ENCODE measurements at places on chromosomes 13 and 19. TPM values are rescaled to one million over a fixed set of nuclear protein-coding genes. Genes with fewer than 3 reads are reported as not detected.

ZNF433 gene
- 9.2 TPM for total RNA-seq

MEIS3 gene
- 2.3 TPM for total RNA-seq

SHISA2 gene
- 1.8 TPM for total RNA-seq

POLR1D gene
- 56.0 TPM for total RNA-seq

GRCh38 chr13:86591862-86592261 lies 792.6 kb upstream of the SLITRK6 start:
- H3K4me1 ChIP-seq, result no peaks in the 10 kb centered on the region
- H3K36me3 ChIP-seq, result no peaks in the 10 kb centered on the region
- no peak overlapping the region for H3K4me3 ChIP-seq
- DNase-seq, result no peak
- no peak overlapping the region for H3K27ac ChIP-seq

DNA sequence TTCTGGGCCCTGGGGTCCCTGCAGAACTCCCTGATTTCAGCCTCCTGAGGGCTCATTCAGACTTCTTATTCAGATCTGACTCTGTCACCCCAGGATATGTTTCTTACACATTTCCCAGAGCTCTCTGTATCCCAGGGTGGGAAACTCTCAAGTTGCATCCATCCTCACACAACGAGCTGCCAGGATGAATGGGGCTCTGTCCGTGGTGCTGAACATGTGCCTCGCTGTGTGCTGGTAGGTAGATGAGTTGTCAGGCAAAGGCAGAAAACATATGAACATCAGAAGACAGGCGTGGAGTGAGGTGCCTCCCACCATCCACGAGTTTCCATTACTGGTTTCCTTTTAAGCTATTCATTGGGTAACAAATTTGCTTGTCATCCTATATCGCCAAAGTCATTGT lies 11.4 kb upstream of the IGFL1 start:
- DNase-seq, result peak; percentile 33
- no peaks in the 10 kb centered on the region for H3K27me3 ChIP-seq
- peaks cover 15% of the 10 kb centered on the region for H3K4me1 ChIP-seq
- H3K36me3 ChIP-seq, result no peaks in the 10 kb centered on the region

DNA sequence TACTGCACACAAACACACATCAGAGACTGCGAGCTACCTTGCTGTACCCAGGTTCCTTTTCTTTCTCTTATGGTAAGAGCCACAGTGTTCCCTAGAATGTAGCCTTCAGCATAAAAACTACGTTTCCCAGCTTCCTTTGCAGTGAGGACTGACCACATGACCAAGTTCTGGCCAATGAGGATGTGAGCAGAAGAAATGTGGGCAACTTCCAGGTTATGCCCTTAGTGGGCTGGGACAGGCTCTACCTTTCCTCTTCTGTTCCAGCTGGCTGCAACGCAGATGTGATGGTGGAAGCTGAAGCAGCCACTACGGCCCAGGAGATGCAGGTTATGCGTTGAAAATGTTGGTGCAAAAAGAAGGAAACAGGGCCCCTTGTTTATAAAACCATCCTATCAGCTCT lies 27.5 kb downstream of the VRK3 start:
- no peak for DNase-seq
- no peaks in the 10 kb centered on the region for H3K27me3 ChIP-seq
- H3K36me3 ChIP-seq, result peaks cover 24% of the 10 kb centered on the region
- no peaks in the 10 kb centered on the region for H3K4me1 ChIP-seq
- H3K4me3 ChIP-seq, result no peak overlapping the region

DNA sequence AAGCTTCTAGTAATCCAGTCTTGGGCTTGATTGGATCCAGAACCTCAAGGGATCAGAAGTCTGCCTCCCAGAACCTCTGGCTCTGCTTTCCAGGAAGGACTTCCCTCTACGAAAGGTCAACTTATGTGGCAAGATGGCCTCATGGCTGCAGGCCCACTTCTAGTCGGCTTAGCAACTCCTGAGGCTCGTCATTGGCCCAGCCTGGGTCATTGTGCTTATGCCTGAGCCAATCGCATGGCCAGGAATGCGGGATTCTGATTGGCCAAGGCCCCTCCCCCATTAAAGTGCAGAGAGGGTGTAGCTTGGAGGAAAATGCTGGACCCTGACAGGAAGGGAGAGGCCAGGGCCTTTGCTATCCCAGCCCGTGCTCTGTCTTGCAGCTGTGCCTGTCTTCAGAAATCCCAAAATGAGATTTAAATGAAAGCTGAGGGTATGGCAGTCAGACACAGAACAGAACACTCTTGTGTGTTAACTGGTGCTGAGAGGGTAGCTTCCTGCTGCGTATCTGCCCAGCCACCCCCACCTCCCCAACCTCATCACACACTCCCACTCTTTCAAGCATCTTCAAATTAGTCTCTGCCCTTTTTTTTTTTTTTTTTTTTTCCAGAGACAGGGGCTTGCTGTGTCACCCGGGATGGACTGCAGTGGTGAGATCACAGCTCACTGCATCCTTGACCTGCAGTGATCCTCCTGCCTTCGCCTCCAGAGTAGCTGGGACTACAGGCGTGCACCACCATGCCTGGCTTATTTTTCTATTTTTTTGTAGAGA lies 5.5 kb upstream of the CCNE1 start:
- H3K27ac ChIP-seq, result no peak overlapping the region
- no peaks in the 10 kb centered on the region for H3K36me3 ChIP-seq
- H3K4me3 ChIP-seq, result no peak overlapping the region

DNA sequence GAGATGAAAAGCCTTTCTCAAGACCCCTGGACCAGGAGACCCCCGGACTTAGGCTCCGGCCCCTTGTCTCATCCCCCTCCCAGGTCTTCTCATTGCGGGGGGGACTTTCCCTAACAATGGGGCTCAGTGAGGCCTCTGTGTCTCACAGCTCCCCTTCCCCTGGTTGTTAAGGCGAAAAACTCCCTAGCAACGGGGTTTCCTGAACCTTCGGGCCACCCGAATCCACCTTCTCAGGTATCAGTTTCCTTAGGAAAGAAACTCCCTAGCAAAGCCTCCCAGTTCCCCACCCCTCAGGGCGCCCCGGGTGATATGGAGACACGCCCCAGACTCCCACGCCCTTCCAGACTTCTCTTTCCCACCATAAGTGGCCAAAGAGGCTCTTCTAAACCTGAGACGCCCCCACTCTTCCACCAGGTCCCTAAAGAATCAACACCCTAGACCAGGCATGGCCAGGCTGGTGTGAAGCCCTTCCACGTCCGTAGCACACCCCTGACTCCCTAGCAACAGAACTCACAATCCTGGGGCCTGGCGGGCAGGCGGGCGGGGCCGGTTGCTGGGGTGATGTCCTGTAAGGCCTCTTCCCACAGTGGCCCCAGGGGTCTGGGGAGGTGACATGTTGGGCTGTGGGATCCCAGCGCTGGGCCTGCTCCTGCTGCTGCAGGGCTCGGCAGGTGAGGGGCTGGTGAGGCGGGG lies at the start of gene TMEM190:
TSS of gene TMEM190 (plus strand) at position 586 of the 693 bp plus-strand sequence. CDS start at position 614, 28 bp downstream.
- no peaks in the 10 kb centered on the region for H3K27me3 ChIP-seq
- DNase-seq, result no peak
- H3K4me1 ChIP-seq, result peaks cover 14% of the 10 kb centered on the region
- no peak within 1 kb of the TSS for H3K4me3 ChIP-seq
- no peak within 1 kb of the TSS for H3K27ac ChIP-seq
- H3K36me3 ChIP-seq, result no peaks in the 10 kb centered on the region

- peak within 1 kb of the TSS; percentile 91 for H3K27ac ChIP-seq
- H3K36me3 ChIP-seq, result peaks cover 10% of the 10 kb centered on the region
- DNase-seq, result no peak
- H3K4me1 ChIP-seq, result peaks cover 37% of the 10 kb centered on the region
These were observed at the start of gene CDC34 for GRCh38 chr19:531753-532560. CDC34 (plus strand) TSS chr19:531760; CDS start chr19:531932, 172 bp downstream.

GRCh38 chr13:111123221-111123620 lies 8.1 kb downstream of the ARHGEF7 start:
- no peaks in the 10 kb centered on the region for H3K27me3 ChIP-seq
- H3K4me1 ChIP-seq, result no peaks in the 10 kb centered on the region
- no peaks in the 10 kb centered on the region for H3K36me3 ChIP-seq
- H3K4me3 ChIP-seq, result no peak overlapping the region

DNA sequence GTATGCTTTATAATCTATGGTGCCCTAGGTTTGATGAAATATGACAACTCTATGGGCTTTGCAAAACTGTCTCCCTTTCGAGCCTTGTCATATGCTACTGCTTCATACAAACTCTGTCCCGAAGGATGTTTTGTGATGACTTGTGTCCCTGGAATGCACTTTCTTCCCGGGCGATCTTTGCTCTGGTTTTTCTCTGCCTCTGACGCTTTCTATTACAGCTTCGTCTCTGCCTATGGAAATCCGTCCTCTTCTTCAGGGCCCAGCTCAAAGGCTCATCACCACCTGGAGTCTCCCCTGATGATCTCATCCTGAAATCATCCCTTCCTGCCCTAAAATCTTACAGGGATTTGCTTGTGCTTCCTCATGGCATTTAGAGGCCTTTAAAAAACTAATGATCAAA lies 191.5 kb upstream of the KL start:
- H3K4me1 ChIP-seq, result peaks cover 7% of the 10 kb centered on the region
- no peak overlapping the region for H3K4me3 ChIP-seq
- H3K36me3 ChIP-seq, result no peaks in the 10 kb centered on the region
- no peak overlapping the region for H3K27ac ChIP-seq

DNA sequence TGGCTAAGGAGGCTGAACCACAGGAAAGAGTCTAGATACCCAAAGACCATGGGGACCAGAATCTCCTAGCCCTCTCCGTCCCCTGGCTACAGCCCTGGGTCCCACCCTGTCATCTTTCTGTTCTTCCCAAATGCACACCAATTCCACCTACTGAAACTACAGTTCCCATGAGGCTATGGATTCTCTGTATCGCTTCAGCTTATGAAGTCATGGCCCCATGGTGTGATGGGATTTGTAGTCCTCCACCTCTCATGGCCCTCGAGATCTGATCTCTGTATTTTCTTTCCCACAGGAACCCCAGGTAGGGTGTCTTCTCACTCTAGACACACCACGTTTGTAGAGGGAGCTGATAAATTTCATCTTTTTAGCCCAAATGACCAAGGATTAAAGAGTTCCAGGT lies 11.8 kb downstream of the PTPRH start:
- no peak overlapping the region for H3K4me3 ChIP-seq
- no peak overlapping the region for H3K27ac ChIP-seq
- H3K4me1 ChIP-seq, result no peaks in the 10 kb centered on the region
- DNase-seq, result no peak
- no peaks in the 10 kb centered on the region for H3K27me3 ChIP-seq
- H3K36me3 ChIP-seq, result no peaks in the 10 kb centered on the region

GRCh38 chr19:51103926-51104341 lies 4.3 kb downstream of the CTU1 start:
- H3K4me3 ChIP-seq, result no peak overlapping the region
- no peaks in the 10 kb centered on the region for H3K27me3 ChIP-seq
- peaks cover 2% of the 10 kb centered on the region for H3K36me3 ChIP-seq
- H3K27ac ChIP-seq, result no peak overlapping the region

GRCh38 chr13:46587807-46588418 lies 34.9 kb downstream of the LRCH1 start:
- no peak overlapping the region for H3K4me3 ChIP-seq
- no peaks in the 10 kb centered on the region for H3K27me3 ChIP-seq
- H3K36me3 ChIP-seq, result no peaks in the 10 kb centered on the region
- DNase-seq, result no peak
- no peak overlapping the region for H3K27ac ChIP-seq

DNA sequence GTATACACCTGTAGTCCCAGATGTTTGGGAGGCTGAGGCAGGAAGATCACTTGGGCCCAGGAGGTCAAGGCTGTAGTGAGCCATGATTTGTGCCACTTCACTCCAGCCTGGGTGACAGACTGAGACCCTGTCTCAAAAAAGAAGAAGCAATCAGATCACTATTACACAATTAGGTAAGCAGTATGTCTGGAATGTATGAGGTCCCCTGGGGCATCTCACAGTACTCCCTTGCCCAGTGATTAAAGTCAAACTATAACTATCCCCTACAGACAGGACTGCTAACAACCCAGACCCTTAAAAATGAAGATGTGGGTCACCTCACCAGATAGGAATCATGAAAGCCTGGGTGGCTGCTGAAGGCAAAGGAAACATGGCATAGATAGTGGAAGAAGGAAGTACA lies 9.4 kb upstream of the PAN3 start:
- H3K27me3 ChIP-seq, result no peaks in the 10 kb centered on the region
- no peak overlapping the region for H3K27ac ChIP-seq
- H3K36me3 ChIP-seq, result no peaks in the 10 kb centered on the region
- no peak overlapping the region for H3K4me3 ChIP-seq
- DNase-seq, result no peak
- H3K4me1 ChIP-seq, result no peaks in the 10 kb centered on the region

- no peak for DNase-seq
- no peak overlapping the region for H3K27ac ChIP-seq
- no peaks in the 10 kb centered on the region for H3K27me3 ChIP-seq
- H3K4me3 ChIP-seq, result no peak overlapping the region
These were observed 10.7 kb upstream of the SULT2A1 start for GRCh38 chr19:47896773-47897172.

- no peaks in the 10 kb centered on the region for H3K4me1 ChIP-seq
- no peaks in the 10 kb centered on the region for H3K36me3 ChIP-seq
- no peak overlapping the region for H3K4me3 ChIP-seq
- no peak for DNase-seq
- H3K27ac ChIP-seq, result no peak overlapping the region
These were observed 266.2 kb downstream of the KCTD12 start for GRCh38 chr13:76620036-76620435.

DNA sequence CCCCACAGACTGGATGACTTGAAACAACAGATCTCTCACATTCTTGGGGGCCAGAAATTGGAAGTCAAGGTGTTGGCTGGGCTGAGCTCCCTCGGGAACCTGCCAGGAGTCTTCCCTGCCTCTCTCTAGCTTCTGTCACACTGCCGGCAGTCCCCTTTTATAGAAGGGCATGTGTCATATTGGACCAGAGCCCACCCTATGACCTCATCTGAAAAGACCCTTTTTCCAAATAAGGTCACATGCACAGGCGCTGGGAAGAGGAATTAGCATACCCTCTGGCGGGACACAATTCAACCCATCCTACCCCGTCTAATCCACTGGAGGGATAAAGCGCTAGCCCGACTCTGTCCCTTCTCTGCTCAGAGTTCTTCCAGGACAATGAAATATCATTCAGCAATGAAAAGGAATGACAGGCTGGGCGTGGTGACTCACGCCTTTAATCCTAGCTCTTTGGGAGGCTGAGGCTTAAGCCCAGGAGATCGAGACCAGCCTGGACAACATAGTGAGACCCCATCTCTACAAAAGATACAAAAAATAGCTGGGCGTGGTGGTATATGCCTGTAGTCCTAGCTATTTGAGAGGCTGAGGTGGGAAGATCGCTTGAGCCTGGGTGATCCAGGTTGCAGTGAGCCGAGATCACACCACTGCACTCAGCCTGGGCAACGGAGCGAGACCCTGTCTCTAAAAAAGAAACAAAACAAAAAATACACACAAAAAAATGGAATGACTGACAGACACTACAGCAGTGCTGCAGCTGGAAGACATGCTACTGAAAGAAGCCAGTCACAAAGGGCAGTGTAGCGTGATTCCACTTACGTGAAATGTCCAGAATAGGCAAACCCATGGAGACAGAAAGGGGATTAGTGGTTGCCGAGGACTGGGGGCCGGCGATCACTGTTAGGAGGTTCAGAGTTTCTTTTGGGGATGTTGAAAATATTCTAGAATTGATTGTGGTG lies 28.5 kb downstream of the MEIS3 start:
- H3K4me1 ChIP-seq, result no peaks in the 10 kb centered on the region
- H3K27ac ChIP-seq, result no peak overlapping the region
- no peaks in the 10 kb centered on the region for H3K36me3 ChIP-seq

GRCh38 chr13:35343417-35343816 lies 133.1 kb downstream of the MAB21L1 start:
- H3K36me3 ChIP-seq, result no peaks in the 10 kb centered on the region
- H3K27me3 ChIP-seq, result no peaks in the 10 kb centered on the region
- no peak overlapping the region for H3K27ac ChIP-seq
- no peak for DNase-seq
- no peak overlapping the region for H3K4me3 ChIP-seq
- no peaks in the 10 kb centered on the region for H3K4me1 ChIP-seq

Measured in body of pancreas (tissue), 4 donors.